ENCODE measurements at places on chromosomes 5 and 9. TPM values are rescaled to one million over a fixed set of nuclear protein-coding genes. Genes with fewer than 3 reads are reported as not detected.

The SH3TC2 gene
- 1.2 TPM for total RNA-seq

The C8G gene
- total RNA-seq = not detected

The PCDHA12 gene
- not detected for total RNA-seq

The GABRA6 gene
- not detected for total RNA-seq

The OR13J1 gene
- total RNA-seq = not detected

The ACOT12 gene
- not detected for total RNA-seq

The GFI1B gene
- total RNA-seq = not detected

The IL13 gene
- under 0.01 TPM for total RNA-seq

The LTC4S gene
- total RNA-seq = not detected

The GPRIN1 gene
- 8.0 TPM for total RNA-seq

The LMX1B gene
- total RNA-seq = not detected

The FAM169A gene
- total RNA-seq = under 0.01 TPM

The SLC36A2 gene
- not detected for total RNA-seq

The CAPSL gene
- total RNA-seq = not detected

The ELAVL2 gene
- total RNA-seq = under 0.01 TPM

The DOCK8 gene
- total RNA-seq = under 0.01 TPM

The SH2D3C gene
- 0.37 TPM for total RNA-seq

The SNAPC4 gene
- 19.8 TPM for total RNA-seq

The CNTFR gene
- total RNA-seq = 0.37 TPM

Data from subcutaneous preadipocyte (primary cell).